ENCODE measurements at places on chromosomes 2 and 18.

DNA sequence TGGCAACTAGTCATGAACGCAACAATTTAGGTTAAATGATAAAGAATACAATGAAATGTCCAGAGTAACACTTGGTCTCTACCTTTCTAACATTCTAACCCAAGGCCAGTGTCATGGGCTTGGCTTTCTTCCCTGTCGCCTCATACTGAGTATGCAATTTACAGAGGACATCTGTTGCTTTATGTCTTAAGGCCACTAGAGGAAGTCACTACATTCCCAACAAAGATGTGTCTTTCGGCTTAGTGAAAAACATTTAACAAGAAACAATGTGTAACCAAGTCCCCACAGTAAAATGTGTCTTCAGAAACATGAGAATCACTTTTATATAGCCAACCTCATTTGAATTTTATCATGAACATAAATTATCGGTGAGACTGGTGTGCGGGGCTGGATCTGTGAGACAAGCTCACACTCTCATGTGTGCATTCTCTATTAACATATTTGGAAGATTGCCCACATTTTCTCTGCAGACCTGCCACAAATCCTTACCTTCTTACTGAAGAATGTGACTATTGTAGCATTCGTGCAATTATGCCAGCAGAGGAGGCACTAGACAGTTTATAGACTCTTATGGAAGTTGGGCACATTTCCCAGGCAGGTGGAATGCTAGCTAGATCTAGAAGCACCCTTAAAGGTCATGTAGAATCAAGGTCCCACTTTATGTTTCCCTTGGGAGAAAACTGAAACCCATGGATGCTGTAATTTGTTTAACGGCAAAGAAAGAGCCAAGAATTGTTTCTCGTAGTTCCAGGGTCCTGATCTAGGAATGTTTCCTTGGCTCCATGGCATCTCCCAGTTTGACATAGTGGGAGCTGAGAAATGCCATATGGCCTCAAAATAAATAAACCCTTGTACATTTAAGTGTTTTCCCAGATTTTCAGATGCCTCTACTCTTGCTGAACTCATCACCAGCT is 101.8 kb downstream of the CD226 start:
- DNase-seq, result no peak

DNA sequence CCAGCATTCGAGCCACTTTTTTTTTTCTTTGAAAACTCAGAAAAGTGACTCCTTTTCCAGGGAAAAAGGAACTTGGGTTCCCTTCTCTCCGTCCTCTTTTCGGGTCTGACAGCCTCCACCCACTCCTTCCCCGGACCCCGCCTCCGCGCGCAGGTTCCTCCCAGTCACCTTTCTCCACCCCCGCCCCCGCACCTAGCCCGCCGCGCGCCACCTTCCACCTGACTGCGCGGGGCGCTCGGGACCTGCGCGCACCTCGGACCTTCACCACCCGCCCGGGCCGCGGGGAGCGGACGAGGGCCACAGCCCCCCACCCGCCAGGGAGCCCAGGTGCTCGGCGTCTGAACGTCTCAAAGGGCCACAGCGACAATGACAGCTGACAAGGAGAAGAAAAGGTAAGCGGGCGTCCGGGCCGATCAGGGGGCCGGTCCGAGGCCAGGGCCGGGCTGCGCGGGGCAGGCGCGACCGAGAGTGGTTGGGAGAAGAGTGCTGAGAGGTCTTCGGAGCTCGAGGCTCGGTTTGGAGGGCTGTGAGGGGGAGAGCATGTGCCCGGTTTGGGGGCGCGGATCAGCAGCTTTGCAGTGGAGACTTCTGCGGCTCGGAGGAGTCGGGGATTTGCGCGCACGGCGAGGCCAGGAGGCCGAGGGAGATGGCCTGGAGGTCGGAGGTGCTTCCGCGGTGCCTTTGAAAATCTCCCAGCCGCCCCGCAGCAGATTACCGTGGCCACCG is 502 bp downstream of the EPAS1 start:
- DNase-seq, result peak; percentile 53

GRCh38 chr18:63061303-63061702 is 258.3 kb downstream of the BCL2 start:
- DNase-seq, result no peak

DNA sequence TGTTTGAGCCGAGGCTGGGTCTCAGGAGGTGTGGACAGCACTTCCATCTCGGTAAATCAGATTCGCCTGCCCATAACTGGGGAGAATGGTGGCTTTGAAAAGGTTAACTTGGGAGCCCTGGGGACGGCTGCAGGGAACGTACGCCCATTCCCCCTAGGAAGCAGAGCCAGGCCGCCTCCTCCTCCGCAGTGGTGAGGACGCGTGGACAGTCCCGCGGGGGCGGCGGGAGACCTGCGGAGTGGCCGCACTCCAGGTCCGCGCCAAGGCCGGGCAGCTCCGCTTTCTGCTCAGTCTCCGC is 845 bp upstream of the MYCN start:
- no peak for DNase-seq

Measured in activated T-helper 1 cell treated with Interleukin-2 at 50 U/mL for 16 hours (primary cell).